ENCODE measurements at places on chromosomes 11 and 22.

DNA sequence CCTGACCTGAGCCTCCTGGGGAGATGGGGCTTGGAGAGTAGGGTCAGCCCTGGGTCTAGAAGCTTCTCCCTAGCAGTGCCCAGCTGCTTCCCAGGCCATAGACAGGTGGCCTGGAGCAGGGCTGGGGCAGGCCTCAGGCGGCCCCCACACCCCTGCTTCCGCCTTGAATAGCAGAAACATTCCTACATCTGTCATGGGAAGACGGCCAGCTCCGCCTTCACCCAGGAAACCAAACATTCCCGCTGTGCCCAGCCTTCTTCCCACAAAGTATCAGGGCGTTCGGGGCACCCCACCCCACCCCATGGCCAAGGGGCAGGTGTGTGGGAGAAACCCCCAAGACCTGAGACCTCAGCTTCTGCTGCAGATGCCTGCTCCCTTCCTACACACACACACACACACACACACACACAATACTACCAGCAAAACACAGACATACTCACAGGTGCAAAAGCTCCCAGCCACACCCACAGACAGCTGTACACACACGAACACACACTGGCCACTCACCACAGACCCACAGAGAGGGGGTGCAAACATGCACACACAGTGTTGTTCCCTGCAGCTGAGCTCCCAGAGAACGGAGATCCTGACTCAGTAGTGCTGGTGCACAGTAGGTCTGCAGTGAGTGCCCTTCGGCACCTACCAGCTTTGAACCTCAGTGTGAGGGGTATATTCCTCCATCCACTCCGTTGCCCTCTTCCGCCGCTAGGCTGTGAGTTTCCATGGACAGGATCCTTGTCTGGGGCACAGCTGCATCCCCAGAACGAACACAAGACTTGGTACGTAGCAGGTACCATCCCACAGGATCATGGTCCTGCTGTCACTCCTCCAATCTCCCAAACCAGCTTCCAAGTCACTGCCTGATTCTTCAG, 37.4 kb downstream of the PDGFB start:
- DNase-seq, result no peak

DNA sequence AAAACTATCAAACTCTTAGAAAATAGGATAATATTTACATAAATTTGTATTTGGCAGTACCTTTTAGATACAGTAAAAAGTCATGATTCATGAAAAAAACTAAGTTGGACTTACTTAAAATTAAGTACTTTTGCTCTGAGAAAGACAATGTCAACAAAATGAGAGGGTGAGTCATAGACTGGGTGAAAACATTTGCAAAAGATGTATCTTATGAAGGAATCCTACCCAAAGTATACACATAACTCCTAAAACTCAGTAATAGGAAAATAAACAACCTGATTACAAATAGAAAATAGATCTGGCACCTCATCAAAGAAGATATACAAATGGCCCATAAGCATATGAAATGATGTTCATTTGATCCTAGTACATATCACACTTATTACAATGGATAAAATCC, 1154.6 kb downstream of the JRKL start:
- DNase-seq, result no peak

DNA sequence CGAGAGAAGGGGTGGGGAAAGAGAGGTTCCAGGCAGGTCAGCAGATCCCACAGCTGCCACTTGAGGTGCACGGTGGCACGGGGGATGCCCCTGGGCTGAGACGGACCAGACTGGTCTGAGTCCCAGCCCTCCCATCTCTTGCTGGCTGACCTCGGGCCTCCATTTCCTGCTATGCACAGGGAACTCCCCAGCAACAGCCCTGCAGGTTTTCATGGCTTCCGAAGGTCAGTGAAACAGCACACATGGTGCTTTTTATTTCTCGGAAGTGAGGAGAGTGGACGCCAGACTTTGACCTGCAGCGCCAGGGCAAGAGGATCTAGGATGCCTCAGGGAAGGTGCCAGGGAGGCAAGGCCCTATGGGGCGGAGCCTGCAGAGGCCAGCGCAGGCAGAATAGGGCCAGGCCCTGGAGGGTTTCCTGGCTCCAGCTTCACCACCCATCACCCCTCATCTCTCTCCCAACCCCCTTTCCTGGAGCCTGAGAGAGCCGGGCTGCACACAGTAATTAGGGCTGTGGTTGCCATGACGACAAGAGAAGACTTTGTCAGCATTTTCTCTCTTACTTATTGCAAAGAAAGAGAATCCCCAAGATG, 29.5 kb downstream of the SLC22A12 start:
- DNase-seq, result no peak

- no peak for DNase-seq
These were observed 173.3 kb downstream of the FAM76B start for GRCh38 chr11:95616256-95616804.

DNA sequence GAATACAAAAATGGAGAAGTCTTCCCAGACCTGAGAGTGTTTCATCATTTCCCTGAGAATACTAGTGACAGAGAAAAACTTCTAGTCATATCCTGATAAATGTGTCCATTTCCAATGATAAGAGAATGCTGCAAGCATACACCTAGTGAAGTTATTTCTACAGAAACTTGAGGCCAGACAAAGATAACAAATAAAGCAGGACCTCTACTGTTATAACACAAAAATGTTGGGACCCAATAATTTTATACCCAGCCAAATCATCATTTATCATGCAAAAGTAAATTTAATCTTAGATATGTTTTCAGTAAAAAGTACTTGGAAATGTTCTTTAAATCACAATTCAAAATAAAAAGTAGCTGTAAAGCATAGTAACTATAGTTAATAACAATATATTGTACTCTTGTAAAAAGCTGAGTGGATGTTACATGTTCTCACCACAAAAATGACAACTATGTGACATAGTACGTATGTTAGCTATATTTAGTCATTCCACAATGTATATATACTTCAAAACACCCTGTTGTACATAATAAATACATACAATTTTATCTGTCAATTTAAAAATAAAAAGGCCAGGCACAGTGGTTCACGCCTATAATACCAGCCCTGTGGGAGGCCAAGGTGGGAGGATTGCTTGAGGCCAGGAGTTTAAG, 12.6 kb downstream of the RRAS2 start:
- no peak for DNase-seq
